ENCODE measurements at places on chromosomes 3 and 15.
A peak's percentile ranks its signal among the peaks of the same experiment; 100 is the strongest.

GRCh38 chr3:111739311-111739911, 119.7 kb upstream of the PHLDB2 start:
- no peak for DNase-seq

DNA sequence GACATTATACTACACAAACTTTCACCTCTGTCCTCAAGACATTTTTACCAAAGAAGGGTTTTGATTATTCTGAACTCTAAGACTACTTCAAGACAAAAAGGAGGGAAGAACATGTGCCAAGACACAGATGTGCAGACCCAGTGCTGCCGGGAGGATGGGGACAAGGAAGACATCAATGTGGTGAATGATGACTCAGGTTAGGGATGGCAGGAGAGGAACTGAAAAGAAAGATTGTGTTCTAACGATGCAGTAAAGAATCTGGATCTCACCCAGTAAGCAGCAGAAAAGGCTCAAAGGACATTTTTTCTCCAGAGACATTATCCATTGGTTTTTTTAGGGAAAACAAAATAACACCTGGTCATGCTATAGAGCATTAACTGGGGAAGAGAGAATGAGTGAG, 449.9 kb upstream of the NR2F2 start:
- no peak for DNase-seq

- no peak for DNase-seq
Measured at GRCh38 chr15:94186770-94187331, 44.5 kb upstream of the MCTP2 start.

DNA sequence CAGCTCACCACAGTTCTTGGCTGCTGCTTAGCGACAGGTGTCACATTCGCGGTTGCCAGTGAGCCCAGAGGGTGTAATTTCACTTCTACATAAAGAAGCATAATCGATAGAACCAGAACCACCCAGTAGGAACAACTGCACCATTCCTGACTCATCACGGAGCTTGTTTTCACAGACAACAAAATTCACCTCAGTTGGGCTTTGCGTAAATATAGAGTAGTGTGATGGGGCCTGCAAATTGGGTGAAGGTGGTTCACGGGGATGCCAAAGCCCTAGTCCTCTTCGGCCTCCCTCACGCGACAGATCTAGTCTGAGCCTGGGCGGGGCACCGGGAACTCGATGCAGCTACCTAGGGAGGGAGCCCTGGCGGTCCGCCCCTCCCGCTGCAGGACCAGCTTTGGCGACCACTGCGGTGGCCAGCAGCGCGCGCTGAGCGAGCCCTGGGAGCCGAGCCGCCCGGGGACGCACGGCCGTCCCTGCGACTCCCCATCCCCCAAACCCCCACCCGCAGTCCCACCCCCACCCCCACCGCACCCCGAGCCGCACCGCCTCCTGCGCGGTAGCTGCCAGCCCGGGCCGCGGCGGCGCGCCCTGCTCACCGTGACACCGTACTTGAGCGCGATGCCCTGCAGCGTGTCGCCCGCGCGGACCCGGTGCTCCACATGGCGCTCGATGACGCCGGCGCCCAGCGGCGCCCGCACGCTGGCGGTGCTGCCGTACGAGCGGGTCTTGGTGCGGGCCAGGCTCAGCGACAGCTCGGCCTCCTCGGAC, 519 bp downstream of the LYSMD2 start:
- peak; percentile 41 for DNase-seq

DNA sequence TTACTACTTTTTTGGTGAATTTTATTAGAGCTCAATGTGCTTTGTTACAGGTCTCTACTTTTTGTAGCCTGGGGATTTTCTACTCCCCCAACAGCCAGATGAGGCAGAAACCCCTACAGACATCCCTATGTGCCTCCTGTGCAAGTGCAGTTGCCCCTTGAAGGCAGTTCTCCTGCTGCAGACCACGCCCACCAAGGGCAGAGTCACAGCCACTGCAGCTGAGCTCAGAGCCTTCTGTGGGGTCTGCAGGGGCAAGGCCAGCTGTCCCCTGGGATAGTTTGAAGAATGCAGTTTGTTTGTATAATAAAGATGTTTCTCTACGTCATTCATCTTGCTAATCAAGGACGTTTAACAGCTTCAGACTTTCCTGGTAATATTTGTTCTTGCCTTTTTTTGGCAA, 76.8 kb downstream of the NPAP1 start:
- no peak for DNase-seq

- DNase-seq, result no peak
Measured at GRCh38 chr3:72655131-72655551, 193.1 kb downstream of the SHQ1 start.

GRCh38 chr3:146308682-146309081, 57.8 kb upstream of the PLSCR4 start:
- DNase-seq, result no peak

Data from 8988T (cell line).